ENCODE measurements at places on chromosomes 7 and 10.

DNA sequence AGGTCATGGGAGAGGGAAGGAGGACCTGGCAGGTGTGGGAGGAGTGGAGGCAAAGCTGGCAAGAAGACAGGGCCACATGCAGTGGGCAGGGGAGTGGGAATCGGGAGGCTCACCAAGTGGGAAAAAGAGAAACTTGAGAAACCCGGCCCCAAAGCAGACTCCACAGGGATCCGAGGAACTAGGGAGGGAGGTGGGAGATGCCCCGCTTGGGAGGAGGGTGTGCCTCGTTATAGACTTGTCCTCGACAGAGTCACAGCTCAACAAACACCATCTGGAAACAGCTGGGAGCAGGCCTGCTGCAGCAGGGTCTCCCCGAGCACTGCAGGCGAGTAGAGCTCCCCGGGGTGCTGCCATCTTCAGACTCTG, 54.8 kb downstream of the MKI67 start:
- no peak for DNase-seq

DNA sequence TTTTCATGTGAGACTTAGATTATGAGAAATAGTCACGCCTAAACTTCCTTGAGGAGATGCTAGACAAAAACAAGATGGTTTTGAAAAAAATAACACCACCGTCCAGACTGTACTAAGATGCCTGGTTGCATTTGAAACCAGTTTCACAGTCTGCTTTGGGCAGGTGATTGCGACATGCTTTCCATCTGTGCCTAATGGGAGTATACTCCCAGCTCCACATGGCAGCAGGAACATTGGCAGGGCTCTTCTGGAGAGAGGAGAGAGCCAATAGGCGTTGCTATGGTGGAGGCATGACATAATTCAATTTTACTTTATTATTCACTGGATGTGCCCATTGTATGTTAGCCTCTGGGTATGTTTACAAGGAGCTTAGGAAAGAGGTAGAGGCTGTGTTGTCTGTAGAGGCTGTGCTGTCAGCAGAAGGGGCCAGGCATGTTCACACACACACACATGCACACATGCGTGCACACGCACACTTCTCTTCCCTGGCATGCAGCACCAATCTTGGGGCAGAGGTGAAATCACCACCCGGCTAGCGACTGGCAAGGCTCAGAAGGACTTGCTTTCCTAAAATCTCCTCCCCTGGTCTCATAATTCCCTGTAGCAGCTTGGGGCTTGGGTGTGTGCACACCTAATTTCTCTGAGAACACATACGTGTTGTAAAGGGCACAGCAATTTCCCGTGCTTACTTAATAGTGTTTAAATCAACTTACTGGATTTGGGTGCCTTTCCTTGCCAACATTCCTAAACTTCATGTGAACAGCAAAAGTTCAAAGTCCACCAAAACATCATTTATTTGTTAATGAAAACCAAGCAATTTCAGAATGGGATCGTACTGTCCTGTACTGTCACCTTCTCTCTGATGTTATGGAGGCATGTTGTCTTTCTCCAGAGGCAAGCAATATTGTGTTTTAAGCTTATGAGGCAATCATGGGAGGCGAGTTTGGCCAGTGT, 162.1 kb downstream of the TCF7L2 start:
- DNase-seq = no peak

DNA sequence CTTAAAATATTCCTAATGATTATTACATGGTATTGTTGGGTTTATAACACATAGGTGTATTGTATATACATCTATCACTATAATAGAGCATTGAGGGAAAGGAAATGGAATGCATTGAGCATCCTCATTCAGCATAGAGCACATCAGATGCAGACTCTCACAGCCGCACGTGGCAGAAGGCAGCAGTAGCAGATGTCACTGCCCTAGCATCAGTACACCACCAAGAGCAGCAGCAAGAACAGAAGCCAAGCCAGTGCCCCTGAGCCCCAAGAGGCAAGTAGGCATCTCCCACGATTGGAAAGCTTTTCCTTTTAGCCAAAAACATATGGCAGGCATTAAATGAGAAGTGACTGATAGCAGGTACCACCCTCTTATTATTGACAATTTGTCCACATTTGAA, 510.0 kb downstream of the TNS3 start:
- DNase-seq = no peak

- no peak for DNase-seq
These were observed 158.8 kb upstream of the LYZL2 start for GRCh38 chr10:30788307-30788706.

GRCh38 chr7:149223761-149224160, 15.7 kb upstream of the ZNF212 start:
- no peak for DNase-seq

DNA sequence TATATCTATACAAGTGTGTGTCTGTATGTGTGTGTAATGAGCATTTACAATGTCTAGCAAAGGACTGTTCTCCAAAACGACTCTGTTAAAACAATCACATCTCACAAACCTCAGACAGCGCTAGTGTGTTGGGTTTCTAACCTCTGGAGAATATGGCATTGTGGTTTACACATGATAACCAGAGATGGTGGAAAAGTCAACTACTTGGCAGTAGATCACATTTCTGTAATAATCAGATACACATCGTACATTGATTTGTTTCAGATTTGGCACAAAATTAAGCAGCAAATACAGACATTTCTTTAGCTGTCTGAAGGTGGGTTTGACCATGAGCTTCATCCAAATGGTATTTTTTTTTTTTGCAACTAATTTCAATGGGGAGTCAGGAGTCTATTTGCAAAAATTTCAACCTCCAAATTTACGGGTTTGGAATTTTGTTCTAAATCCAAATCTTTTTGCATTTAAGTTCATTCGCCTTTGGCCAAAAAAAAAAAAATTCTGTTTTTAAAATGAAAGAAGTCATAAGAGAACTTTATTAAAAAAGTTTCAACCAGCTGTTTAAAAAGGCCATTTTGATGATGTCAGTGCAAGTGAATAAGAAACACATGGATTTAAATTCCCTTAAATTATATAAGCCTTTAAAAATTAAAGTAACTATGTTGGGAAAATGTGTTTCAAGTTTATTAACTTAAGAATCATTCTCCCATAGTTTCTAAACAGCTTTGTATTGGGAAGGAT, 127.8 kb downstream of the TMEM26 start:
- no peak for DNase-seq

DNA sequence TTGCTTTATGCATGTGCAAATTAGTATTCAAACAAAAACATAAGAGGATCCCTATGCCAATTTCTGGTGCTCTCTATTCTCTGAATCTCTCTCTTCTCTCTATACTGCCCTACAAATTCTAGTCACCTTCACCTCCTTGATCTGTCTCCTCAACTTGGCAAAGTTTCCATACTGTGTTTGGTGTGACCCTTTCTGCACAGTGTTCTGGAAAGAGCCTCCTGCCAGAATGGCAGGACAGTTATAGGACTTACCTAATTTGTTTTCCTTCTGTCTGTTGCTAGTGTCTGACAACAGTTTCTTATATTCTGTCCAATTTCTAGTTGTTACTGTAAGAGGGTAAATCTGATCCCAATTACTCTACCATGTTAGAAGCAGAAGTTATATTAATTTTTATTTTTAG, 34.3 kb downstream of the MAPK8 start:
- DNase-seq = no peak

- DNase-seq = no peak
These were observed 25.9 kb downstream of the VAX1 start for GRCh38 chr10:117112220-117112619.

- no peak for DNase-seq
These were observed 31.1 kb upstream of the CNPY1 start for GRCh38 chr7:155577509-155577905.

- no peak for DNase-seq
These were observed 58.9 kb upstream of the FAM20C start for GRCh38 chr7:133470-133869.

- DNase-seq = no peak
These were observed 1.7 kb upstream of the NEURL1 start for GRCh38 chr10:103491729-103492364.

DNA sequence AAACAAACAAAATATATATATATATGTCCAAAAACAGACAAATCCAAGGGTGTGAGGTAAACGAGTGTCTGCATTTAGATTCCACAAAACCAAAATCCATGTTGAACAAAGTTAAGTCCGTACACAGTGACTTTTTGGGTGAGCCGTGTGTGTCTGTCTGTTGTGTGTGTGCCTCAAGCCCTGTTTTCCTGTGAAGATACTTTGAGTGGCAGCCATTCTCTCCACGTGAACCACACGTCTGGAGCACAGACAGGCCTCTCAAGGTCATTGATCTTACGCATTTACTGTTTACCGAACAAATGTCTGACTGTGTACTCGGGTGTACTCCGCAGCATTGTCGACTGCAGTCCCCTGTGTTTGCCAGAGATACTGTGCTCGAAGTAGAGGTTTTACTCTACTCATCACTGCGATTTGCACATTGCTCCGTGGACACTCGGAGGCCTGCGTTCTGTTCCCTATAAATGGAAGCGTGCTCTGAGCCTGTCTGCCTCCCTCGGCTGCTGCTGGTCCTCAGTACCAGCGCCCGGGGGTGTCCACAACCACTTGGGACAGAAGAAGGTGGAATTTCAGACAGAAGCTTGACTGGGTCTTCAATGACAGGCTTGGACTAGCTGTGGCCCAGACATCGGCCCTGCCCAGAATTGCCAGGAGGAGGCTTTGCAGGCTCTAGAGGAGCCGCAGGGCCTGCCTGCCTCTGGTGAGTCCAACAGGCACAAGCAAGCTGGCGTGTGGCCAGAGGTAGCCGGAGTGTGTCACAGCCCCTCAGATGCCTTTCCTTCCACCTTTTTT, 22.1 kb downstream of the CYP17A1 start:
- DNase-seq = no peak

DNA sequence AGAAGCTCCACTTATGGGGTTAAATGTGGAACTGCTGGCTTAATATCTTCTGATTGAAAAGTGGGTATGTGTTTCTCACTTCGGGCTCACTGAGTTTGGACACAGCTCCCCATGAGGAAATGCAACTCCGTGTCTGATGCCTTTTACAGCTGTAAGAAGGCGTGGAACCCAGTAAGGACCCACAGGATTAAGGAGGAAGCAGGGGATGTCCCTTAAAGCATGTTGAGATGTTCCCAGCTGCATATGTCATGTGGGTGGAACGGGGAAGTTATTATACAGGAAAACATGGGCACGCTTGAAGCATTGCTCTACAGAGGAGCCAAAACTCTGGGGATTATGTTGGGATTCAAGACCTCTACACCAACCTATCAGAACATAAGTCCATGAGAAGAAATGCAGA, 224.4 kb downstream of the NEBL start:
- DNase-seq = no peak

GRCh38 chr10:133134411-133135115, 25.5 kb upstream of the KNDC1 start:
- no peak for DNase-seq

GRCh38 chr7:500521-501420, 18.9 kb downstream of the PDGFA start:
- no peak for DNase-seq

DNA sequence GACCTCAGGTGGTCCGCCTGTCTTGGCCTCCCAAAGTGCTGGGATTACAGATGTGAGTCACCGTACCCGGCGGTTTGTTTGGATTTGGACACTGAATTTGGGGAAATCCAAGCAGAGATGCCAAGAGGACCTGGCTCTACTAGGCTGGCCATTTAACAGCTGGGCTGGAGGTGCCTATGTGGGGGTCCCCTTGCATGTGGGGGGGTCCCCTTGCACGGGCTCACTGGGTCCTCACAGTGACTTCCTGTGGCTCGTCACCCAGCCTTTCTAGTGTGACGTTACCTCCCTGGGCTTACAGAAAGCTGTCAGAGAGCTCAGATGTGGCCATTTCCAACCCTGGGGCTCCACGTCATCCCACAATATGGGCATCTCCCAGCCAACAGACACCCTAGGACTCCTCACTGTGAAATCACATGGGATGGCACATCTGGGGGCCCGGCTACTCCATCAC, 49.3 kb upstream of the GNA12 start:
- DNase-seq = no peak

GRCh38 chr10:62707810-62708209, 96.7 kb upstream of the ADO start:
- no peak for DNase-seq

DNA sequence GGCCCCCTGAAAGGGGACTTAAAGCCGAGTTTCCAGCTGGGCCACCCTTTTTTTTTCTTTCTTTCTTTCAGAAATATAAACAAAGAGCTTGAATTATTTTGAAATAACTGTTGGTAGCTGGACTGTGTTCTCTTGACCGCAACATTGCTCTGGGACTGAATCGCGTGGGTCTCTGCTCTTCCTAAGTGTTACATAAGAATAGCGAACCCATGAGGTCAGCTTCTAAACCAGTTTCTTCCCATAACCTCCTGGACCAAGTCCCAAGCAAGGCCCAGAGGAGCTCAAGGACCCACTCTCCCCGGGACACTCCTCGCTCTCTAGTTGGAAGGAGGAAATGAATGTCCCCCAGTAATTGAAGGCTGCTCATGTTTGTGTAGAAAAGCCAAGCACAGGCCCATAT, 91.1 kb downstream of the CXCL12 start:
- DNase-seq = no peak

DNA sequence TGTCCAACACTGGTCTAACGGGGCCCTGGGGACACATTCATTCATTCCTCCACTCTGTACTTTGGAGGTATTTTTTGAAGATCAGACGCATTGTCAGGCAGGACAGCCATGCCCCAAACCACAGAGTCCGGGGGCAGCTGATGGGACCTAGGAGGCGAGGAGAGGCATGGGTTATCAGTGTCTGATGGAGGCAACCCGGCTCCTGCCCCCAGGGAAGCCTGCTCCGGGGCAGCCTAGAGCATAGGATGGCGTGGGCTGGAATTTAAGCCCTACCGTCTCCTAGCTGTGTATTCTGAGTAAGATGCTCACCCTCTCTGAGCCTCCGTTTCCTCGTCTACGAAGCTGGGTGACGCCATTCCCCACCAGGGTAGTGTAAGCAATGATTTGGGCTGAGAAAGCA, 55.4 kb upstream of the ELN start:
- no peak for DNase-seq

- no peak for DNase-seq
These were observed 215.9 kb downstream of the SH2D4B start for GRCh38 chr10:80753612-80754011.

- DNase-seq = no peak
These were observed 231.8 kb downstream of the KCNMA1 start for GRCh38 chr10:77405771-77406241.

DNA sequence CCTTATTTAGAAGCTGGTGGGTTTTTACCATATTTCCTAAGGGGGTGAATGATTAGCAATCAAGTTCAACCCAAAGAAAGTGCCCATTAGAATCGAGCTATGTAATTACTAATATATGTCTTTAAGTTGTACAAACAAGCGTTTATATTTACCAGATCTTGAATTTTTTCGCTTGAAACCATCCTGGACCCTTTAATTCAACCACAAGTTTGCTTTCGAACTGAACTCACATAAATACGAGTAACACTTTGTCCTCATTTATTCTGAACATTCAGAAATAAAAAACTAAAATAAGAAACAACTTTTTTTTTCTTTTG, 1.5 kb downstream of the SRI start:
- DNase-seq = no peak
